ENCODE measurements at places on chromosomes 3 and 15. TPM values are rescaled to one million over a fixed set of nuclear protein-coding genes. Genes with fewer than 3 reads are reported as not detected.

- DNase-seq = no peak
These were observed 10.4 kb downstream of the CYP8B1 start for GRCh38 chr3:42865256-42865655.

DNA sequence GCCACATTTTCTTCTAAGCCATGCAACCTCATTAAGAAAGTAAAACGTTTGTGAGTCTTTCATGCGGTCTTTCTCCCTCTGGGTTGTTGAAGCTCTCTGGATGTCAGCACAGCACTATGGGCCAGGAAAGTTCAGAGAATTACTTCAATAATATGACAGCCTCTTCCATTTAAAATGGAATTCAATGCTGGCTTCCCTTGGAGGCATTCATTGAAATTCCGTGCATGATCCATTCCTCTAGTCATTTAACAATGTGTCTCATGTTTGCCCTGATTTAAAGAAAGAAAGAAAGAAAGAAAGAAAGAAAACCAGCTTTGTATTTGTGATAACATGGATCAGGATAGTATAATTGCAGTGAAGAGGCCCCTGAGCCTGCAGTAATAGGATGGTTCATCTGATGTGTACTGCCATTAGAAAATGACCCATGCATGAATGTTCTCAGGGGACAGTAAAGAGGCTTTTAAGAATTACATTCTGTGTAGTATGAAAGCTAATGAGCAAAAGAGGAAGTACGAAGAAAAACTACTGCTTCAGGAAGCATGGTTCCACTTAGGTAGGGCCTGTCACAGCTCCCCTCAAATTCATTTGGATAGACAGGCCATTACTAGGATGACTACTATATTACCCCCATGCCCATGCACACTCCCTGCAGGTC is 146.0 kb downstream of the ARPP21 start:
- no peak for DNase-seq

GRCh38 chr3:43345246-43345645 is 58.9 kb downstream of the SNRK start:
- DNase-seq = no peak

CD96 gene
- total RNA-seq = not detected

All from GM23248 (cell line).